Activated CD4-positive, alpha-beta T cell treated with anti-CD3 and anti-CD28 coated beads, Interleukin-2, amount 50 U/mL, for 48 hours (primary cell): ENCODE measurements at places on chromosomes 6 and 20.

DNA sequence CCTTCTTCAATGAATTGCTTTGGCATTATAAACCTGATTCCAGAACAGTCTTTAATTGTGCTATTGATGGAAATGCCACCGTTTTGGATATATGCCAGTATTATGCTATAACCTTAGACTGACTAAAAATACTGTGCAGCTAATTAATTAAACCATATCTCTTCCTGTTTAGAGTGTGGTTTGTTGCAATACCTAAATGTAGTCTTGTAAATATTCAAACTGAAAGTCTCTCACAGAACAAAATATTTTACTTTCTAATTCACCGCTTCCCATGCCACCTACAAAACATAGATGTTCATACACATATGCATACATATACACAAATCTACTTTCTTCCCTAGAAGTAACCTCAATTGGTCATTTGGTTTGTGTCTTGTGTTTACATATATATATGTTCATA is 126.6 kb downstream of the SIM1 start:
- DNase-seq: no peak

- DNase-seq: no peak
Measured at GRCh38 chr20:52799130-52799529, 173.0 kb upstream of the TSHZ2 start.

- DNase-seq: peak; percentile 62
Measured at GRCh38 chr20:36591854-36592641, 13.5 kb upstream of the RAB5IF start.

DNA sequence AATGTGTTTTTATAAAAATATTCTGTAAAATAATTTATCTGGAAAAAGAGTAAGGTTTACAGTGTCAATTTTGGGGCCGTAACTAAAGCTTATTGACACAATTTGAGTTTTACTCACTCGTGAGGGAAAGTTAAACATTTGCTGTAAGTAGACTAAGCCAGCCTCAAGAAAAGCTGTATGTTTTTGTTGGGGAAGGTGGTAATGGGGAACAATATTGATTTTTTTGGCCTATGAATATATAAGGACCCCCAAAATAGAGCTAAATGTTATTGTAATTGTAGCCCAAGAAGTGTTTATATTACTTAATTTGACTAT is 1.4 kb downstream of the SENP6 start:
- DNase-seq: no peak

GRCh38 chr6:87897663-87898062 is 150.0 kb upstream of the SPACA1 start:
- DNase-seq: no peak

DNA sequence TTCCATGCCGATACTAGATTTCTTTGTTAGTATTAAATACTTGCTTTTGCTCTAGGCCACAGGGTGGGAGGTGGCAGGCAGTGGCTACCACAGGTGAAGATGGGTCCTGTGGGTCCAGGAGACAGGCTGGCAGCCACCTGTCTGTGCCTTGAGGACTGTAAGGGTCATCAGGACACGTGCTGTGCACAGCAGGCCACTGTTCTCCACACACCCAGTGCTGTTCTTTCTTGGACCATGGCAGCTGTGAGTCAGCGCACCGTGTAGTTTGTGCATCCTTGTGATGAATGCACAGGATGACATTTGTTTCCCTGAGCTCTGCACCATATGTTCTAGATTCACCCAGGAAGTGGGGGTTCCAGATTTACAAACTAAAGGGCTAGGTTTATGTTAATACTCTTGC is 317.0 kb downstream of the ZFAND3 start:
- DNase-seq: no peak

DNA sequence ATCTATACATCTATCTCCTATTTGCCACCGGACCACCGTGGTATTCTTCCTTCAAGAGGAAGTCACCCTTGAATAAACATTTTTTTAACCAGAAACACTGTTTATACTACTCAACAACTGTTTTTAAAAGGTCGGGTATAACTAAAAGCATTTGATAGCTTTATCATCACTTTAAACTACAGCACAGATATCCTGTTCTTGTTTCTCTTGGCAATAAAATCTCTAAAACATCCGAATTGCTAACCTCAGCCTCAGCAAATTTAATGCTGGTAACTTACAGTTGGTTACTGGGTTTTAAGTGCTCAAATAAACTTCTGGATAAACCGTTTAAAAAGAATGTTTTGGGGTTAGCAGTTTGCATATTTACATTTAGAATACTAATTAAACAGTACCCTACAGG is 20.4 kb downstream of the ZUP1 start:
- DNase-seq: no peak

GRCh38 chr6:1643830-1644445 is 34.2 kb downstream of the FOXC1 start:
- no peak for DNase-seq

DNA sequence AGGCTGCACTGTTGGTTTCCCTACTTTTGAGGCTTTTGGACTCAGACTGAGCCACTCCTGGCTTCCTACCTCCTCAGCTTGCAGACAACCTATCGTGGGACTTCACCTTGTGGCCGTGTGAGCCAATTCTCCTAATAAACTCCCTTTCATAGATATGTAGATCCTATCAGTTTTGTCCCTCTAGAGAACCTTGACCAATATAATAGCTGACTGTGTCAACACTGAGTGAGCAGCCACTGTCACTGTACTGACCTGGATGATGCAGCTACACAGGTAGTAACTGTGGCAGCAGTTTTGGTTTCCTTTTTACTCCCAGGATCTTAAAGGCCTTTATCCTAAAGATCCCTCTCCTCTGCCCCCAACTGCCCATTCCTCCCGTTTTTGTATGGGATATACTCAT is 70.2 kb downstream of the SLC22A3 start:
- no peak for DNase-seq

DNA sequence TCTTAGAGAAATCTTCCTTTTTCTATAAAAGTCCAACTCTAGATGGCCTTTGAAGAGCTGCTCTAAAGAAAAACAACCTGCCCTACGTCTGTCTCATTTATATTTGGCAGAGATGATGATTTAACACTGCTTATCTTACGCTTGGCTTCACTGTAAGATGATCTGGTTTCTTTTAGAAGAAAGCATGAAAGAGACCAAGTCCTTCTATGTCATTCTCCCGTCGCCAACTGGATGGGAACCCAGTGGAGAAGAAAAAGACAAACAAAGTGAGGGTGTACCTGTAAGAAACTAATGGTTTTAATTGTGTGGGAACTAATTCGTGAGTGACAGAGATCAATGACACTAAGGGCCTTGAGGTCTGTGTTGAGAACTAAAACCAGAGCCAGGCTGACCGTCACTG is 92.8 kb downstream of the MBOAT1 start:
- DNase-seq: no peak

DNA sequence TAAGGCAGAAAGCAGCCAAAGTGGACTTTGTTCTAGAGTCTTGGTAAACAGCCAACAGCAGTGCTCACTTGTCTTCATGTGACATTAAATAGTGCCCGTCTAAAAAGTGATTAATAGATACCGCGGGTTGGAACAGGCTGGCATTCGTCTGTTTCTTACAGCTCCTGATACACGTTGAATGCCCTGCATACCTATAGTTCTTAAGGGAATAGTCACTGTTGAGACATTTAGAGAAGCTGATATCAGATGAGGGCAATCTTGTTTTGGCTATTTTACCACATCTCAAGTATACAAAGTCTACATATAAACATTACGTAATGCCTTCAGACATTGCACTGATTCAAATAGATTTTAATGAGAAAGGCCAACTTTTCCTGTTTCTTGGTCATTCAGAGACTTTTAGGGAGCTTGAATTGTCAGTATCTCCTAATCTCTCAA is 374.9 kb upstream of the FLRT3 start:
- DNase-seq: no peak

DNA sequence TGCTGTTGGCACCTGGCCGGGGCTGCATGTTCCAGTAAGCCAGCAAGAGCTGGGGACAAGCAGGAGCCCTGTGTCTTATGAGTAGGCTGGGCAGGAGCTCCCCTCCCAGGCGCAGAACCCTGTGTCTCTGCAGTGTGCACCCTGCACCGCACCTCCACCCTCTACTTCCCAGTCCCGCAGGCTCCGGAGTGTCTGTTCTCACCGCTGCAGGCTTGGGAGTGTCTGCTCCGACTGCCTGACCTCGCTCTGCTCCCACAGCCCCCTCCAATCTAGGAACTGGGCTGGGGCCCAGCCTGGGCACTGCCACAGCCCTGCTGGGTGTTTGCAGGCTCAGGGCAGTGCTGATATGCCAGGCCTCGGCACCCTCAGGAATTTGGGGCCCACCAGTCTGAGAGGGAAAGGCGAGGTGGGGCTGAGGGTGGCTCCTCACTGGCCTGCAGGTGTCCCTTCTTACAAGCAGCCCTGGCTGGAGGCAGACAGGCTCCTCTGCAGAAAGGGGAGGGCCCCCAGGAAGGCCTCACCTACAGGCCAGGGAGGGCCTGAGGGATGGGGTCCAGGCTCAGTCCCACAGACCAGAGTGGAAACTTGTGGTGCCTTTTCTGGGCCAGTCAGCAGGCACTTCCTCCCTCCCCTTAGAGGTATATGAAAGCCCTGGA is 871.6 kb upstream of the GJE1 start:
- no peak for DNase-seq

- DNase-seq: no peak
Measured at GRCh38 chr6:65229825-65230224, 477.2 kb downstream of the EYS start.

GRCh38 chr6:142279350-142280180 is 22.2 kb upstream of the ADGRG6 start:
- no peak for DNase-seq

DNA sequence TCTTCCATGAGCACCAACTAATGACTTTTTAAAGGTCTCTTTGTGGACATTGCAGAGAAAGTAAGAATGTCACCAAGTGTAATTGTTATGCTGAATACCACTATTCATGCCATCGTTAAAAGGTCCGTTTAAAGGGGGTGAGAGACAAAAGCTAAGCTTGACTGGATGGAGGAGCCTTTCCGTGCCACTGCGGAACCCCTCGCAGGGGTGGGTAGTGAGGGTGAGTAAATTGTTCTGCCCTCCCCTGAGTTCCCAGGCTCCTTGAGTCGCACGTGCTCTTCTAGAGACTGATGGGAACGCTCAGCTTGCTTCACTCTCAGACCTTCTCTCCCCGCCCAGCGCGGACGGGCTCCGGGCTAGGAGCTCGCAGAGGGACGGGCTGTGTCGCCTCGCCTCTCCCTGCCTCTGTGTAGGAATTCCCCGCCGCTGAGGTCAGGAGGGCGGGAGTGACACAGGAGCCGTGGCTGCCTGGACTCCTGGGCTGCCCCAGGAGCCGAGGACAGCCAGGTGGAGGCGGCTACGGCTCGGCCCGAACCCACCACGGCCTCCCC is 314.8 kb upstream of the QKI start:
- no peak for DNase-seq

DNA sequence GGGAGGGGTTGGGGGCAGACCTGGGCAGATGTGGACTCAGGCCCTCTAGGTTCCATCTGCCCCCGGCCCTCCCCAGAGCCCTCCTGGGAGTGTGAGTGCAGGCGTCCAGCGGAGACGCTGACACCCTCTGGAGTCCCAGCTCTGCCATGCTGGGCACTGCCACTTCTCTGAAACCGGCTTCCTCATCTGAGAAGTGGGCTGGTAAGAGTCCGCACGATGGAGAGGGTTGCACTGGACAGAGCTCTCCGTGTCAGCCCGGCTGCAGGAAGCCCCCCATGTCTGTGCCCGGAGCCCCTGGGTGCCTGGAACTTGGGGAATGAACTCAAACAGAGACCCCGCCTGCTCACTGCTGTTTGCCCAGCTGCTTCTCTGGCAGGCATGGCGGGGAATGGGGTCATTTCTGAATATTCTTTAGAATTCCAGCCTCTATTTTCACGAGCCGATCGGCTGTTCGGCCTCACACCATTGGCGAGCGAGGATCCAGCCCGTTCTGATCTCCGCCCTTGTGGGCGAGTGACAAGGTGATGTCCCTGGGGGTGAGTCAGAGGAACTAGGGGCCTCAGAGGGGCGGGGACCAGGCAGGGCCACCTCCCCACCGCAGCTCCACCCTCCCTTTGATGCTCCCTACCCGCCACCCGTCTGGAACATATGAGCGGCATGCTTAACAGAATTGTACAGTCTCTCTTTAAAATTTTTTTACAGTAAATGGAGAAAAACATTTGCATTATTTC is 47.8 kb upstream of the GATA5 start:
- peak; percentile 83 for DNase-seq

DNA sequence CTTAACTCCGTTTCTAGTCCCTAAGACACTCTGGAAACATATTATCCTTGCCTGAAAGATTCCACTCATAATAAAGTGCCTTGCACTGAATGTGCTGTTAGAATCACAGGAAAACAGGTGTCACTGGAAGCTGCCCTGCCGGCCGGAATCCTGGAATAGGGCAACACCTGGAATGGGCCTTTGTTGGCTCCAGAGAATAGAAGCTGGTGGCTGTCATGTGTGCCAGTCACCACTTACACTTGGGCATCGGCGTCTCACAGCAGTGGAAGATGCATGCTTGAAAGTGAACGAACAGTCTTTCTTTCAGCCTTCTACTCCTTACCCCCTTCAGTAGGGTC is 90.8 kb upstream of the AFDN start:
- DNase-seq: no peak

DNA sequence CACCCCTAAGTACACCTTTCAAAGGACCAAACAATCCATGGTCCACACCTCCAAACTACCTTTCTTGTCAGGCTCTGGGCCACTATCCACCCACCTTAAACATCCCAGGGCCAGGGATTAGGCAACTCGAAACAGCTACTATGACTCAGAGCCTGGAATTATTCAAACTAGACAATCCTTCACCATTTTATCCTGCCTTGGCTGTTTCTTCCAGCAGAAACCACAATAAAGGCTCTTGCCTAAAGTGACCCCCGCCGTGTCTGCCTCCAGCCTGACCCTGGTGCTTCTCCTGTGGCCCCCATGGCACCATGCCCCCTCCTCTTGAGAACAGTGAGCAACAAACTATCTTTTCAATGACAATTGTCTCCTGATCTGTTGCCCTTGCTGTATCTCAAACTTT is 195.5 kb downstream of the EPM2A start:
- no peak for DNase-seq

- DNase-seq: no peak
Measured at GRCh38 chr6:168030218-168030746, 32.8 kb downstream of the KIF25 start.

GRCh38 chr20:21014528-21014927 is 91.6 kb downstream of the LINC00237 start:
- DNase-seq: no peak

GRCh38 chr6:48706310-48706709 is 595.3 kb upstream of the PTCHD4 start:
- DNase-seq: no peak

DNA sequence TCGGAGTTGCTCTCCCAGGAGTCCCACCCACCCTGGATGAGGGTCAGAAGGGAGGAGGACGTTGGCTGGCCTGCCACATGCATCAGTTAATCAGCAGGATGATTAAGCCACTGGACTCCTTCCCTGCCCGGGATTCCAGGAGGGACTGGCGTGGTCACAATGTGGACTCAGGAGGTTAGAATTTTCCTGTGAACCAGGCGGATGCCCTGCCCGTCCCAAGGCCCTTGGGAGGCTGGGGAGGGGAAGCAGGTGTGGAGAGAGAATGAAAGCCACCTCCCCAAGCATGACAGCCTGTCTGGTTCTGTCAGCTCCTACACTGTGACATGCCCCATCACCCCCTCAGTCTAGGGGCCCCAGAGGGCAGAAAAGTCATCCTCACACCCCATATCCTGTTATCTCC is 11.6 kb upstream of the ITPR3 start:
- no peak for DNase-seq
